ENCODE measurements at places on chromosomes 1 and 21.

DNA sequence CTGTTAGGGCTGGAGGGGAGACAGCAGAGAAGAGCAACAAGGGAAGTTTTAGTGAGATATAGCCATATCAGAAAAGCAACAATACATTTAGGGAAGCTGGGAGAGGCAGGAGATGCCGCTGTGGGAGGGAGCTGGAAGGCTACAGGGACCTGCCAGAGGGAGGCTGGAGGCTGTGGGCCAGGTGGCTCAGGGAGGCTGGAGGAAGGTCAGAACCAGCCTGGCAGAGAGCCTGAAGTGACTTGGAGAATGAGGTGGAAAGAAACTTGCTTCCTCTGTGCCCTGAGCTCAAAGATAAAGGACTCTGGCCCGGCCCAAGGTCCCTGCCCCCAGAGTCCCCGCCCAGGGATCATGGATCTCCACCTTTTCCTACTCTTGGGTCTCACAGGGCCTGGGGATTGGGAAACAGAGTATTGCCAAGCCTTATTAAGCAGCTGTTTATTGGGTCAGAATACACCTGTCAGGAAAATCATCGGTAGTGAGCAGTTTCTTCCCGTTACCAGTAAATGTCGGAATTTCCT is 85.9 kb downstream of the KIF26B start:
- DNase-seq, result no peak

GRCh38 chr1:198970916-198971315 is 332.1 kb downstream of the PTPRC start:
- DNase-seq, result no peak

DNA sequence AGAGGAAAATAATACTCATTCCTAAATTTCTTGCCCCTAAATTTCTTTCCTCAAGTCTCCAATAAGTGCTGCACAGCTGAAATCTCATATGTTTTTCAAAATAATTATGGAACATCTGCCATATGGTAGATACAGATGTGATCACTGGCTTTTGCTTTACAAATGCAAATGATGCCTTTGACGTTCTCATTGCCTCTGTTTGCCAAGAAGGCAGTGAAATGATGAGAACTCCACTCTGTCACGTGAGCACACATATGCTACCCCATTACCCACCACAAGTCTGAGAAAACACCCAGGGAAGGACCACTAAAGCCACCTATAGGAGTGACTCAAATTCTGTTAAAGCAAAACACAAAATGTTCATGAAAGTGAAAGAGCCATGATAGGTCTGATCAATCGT is 43.9 kb downstream of the DSCAM start:
- DNase-seq, result no peak

- no peak for DNase-seq
Observed at GRCh38 chr1:183607322-183607980, 17.2 kb upstream of the NCF2 start.

GRCh38 chr1:111948209-111949171 is 41.0 kb downstream of the KCND3 start:
- no peak for DNase-seq

DNA sequence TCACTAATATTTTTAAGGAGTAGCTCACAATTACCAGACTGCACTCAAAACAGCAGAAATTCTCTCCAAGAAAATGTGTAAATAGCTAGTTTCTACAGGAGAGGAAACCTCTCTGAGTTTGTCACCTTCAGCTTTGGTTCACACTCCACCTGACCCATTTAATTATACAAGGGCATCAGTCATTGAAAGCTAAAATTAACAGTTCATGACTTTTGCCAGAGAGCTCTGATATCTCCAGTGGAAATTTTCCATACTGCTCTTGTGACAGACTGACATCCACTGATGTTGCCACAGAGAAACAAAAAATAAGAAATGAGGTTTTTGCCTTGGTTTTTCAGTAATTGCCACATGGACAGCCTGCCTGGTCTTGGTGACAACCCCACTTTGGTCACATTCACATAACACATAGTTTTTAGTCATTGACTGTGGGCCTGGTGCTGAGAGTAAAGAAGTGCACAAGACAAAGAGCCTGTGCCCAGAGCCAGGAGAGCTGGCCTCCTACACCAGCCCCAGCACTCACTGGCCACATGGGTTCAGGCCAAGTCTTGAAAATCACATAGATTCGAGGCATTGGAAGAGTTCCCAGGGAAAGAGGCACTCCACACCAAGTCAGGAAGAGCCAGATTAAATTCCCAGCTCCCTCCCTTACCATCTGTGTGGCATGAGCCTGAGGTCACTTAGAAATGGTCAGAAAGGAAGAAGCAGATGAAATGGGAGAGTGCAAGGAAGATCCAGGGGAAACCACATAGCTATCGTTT is 13.8 kb upstream of the SIM2 start:
- DNase-seq, result no peak

DNA sequence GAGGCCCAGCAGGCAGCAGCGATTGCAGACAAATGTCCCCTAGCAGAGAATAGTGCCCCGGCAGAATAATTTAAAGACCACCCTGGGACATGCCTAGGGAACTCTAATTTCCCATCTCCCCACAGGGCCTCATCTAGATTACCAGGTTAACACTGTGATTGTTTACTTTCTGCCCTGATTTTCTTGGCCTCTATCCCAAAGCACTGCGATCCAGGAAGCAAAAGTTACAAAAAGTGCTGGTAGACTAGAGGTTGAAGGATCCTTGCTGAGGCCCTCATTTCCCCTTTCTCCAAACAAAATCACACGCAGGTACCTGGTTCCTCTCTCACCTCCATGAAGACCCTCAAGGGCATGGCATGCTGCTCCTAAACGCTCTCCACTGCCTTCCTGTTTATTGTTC is 229.7 kb downstream of the C1orf94 start:
- DNase-seq, result no peak

- no peak for DNase-seq
Observed at GRCh38 chr1:240349695-240350094, 258.0 kb downstream of the FMN2 start.

DNA sequence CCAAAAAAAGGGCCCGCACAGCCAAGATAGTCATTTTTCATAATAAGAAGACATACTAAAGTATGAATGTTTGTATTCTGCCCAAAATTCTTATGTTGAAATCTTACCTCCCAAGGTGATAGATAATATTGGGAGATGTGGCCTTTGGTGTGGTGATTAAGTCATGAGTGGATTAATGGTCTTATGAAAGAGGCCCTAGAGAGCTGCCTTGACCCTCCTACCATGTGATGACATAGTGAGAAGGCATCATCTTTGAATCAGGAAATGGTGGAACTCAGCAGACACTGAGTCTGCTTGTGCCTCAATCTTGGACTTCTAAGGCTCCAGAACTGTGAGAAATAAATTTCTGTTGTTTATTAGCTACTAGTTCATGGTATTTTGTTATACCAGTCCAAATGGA is 11.8 kb upstream of the RNPC3 start:
- DNase-seq, result no peak

GRCh38 chr21:15289896-15290841 is 225.4 kb upstream of the NRIP1 start:
- DNase-seq, result no peak

DNA sequence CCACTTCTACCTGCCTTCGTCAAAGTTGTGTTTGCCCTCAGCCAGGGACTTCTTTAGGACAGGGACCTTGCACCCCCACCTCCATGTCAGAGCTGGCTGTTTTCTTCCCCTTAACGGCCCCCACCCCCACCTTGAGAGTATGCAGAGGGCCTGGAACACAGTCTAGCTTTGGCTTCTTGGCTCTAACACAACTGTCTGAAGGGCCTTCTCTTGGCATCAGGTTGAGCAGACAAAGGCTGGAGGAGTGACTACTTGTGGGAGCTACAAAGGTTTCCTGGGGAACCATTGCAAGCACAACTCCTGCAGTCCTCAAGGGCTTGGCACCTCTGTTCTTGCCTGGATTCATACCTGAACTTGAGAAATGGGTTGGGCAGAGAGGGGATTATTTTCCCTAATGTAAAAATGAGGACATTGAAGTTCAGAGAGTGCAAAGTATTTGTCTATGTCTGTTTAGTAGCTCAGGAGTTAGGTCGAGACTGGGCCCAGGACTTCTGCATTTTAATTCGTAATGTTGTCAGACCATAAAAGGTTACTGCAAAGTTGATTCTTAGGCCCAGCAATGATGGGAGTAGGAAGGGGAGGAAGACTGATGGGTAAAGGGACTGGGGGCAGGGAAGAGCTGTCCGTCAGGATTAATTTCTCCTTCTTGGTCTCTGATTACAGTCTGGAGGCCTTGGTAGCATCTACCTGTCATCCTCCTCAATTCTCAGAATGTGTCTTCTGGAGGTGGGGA is 2.6 kb downstream of the CYP4B1 start:
- DNase-seq, result no peak

DNA sequence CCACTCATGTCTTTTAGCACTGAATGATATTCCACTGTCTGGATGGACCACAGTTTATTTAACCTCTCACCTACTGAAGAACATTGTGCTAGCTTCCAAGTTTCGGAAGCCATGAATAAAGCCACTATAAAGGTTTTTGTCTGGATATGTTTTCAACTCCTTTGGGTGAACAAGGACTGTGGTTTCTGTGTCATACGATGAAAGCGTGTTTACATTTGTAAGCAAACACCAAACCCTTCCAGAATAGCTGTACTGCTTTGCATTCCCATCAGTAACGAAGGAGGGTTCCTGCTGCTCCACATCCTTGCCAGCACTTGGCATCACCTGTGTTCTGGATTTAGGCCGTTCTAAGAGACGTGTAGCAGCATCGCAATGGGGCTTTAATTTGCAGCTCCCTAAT is 10.7 kb upstream of the ARHGEF16 start:
- no peak for DNase-seq

DNA sequence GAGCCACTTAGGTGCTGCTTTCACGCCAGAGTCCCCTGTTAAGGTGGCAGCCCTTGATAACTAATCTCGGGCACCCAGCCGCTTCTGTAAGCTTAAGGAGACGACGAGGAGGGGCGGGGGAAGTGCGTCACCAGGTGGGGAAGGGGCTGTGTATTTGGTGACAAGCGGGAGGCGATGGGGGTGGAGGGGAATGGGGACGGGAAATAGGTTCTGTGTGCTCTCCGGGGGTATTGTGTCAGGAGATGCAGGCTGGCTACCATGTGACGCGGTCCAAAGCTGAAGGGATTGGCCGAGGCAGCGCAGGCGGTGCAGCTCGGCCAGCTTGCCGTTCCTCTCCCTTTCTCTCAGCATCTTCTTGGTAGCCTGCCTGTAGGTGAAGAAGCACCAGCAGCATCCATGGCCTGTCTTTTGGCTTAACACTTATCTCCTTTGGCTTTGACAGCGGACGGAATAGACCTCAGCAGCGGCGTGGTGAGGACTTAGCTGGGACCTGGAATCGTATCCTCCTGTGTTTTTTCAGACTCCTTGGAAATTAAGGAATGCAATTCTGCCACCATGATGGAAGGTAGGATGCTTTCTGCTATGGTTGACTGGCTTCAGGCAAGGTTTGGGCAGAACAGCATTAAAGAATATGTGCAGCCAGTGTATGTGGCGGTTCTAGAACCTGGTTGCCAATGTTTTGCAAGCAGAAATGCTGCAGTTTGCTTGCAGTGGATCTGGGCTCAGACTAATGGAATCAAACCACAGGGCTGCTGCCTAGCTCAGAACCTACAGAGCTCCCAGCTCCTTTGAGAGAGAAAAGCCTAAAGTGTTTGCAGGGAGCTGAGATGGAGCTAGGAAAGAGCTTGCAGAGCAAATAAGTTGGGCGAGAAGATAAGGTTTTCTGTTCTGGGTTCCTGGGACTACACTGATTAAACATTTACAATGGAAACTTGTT is at the start of gene SGIP1:
SGIP1 (plus strand) TSS at position 350 of the 937 bp plus-strand sequence; CDS start at position 556, 206 bp downstream.
- no peak for DNase-seq

All from activated T-cell treated with anti-CD3 and anti-CD28 coated beads, Interleukin-2, amount 50 U/mL, for 24 hours (primary cell).